ENCODE measurements at places on chromosomes 1 and 21.

GRCh38 chr1:246591504-246591903 lies 25.2 kb downstream of the CNST start:
- no peak for DNase-seq

GRCh38 chr1:55194851-55195250 lies 20.3 kb downstream of the USP24 start:
- DNase-seq = no peak

DNA sequence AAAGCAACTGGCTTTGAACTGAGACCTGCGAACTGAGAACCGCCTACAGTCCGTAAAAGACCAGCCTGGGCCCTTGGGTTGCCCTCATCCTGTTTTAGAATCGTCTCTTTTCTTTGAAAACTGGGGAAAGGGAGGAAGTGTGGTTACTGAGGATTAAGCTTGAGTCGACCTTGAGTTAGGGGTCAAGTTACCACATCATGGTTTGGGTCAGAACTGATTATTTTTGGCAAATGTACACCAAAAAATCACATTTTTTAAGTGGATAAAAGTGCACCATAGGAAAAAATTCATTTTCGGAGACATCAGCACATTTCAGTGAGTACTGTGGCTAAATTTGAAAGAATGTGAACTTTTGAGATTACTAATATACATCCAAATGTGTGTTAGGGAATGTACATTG lies 76.9 kb upstream of the KAZN start:
- DNase-seq = no peak

DNA sequence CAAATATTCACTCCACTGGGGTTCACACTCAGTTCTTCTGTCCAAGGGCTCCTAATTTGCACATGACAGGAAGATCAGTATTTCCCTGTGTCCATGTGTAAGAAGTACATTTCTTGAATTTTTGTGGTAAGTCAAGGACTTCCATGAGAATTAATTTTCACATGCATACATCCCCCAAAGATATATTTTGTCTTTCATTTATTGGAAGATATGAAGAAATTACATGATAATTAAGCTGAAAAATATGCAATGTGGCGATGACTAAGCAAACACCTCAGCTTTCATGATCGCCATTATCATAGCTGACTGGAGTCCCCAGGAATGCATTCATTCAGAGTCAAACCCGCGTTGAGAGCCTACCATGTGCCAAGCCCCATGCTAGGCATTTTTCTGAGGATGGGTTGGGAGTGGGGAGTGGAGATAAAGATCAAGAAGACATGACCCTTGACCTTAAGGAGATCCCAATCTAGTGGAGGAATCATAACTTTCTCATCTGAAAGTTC lies 104.6 kb upstream of the F3 start:
- no peak for DNase-seq

DNA sequence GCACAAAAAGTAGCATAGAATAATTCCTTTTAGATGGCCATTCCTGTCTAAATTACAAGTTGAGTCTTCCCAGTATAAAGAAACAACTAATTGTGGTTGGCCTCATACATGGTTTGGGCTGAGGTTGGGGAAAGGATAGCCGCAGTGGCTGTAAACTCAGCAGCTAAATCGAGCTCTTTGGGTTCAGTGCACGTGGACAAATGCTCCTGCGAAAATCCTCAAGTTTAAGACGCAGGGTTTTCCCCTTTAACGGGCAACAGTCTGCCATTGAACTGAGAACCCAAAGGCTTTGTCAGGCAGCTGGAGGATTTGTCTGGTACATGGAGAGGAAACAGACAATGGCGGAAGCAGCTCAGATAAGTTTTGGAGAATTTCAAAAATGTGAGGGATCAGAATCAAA lies 331.9 kb downstream of the TGFB2 start:
- no peak for DNase-seq

- DNase-seq = no peak
Observed at GRCh38 chr1:200877839-200878551, 5.2 kb downstream of the GPR25 start.

- DNase-seq = no peak
Observed at GRCh38 chr1:5348732-5349465, 643.3 kb downstream of the NPHP4 start.

DNA sequence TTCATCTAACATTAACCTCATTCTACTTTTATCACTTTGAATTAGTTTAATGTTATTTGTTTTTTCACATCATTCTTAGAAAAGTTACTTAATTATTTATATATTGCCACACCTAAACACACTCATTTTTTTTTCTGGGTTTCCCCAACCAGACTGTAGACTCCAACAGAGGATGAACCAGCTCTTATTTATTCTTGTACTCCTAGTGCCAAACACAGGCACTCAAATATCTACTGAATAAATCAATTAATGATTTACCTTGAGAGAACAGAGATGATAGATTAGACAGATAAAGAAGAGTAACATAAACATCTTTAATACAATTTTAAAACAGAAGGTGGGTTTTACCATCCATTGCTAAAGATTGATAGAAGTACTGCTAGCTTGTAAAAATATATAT lies 35.6 kb downstream of the EGLN1 start:
- no peak for DNase-seq

GRCh38 chr1:81221564-81221963 lies 579.2 kb upstream of the ADGRL2 start:
- DNase-seq = no peak
